ENCODE measurements at places on chromosomes 2 and 18.

DNA sequence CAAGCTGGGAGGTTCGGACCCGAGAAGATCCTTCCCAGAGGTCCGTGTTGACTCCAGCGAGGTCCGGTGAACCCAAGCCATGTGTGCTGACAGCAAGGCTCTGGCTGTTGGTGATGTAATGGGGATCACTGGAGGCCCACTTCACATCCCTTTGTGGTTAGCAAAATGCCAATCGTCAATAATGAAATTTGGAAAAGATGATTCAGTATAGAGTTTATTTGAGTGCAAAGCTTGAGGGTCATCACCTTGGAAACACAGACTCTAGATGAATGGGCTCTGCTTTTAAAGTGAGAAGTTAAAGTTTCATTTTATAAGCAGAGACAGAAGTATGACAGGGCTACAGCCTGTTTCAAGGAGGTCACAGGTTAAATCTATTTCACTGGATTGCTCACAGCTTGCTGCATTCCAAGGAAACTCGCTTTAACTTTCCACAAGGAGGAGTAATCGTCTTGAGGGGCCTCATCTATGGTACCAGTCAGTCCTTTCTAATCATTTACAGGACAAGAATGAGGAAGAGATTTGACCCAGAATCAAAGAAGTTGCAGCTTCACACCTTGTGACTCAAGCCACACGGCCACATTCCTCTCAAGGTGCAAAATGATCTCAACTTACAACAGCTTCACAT, 140.5 kb downstream of the TPO start:
- DNase-seq = no peak

GRCh38 chr2:186713691-186714090, 19.8 kb downstream of the FAM171B start:
- no peak for DNase-seq

DNA sequence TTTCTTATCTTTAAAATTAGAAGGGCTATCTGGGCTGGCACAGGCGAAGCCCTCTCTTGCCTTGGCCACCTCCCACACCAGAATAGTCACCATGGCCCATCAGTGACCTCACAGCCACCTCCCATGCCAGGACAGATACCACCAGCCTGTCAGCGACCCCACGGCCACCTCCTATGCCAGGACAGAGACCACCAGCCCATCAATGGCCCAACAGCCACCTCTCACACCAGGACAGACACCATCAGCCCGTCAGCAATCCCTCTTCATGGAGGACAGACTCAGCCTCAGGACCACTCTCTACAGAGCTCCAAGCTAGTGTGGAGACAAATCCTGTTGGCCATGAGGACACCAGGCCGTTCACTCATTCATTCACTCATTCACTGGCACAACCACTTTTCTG, 74.6 kb downstream of the ASB1 start:
- no peak for DNase-seq

DNA sequence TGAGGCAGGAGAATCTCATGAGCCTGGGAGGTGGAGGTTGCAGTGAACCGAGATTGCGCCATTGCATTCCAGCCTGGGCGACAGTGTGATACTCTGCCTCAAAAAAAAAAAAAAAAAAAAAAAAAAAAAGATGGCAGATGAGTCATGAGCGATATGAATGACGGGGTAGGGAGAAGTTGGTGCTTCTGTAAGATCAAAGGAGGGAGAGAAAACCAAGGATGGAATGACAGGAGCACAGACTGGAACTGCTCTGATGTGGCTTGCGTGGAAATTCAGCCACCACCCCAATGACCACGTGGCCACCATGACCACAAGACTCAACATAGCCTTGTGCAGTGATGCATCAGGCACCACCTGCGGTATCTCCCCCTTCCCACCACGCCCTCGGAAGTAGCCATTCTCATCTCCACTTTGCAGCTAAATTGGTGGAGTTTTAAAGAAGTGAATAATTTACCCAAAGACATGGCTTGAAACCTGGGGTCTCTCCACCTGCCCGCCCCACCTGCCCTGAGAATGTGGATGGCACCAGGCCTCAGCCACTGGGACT, 96.0 kb downstream of the ACKR3 start:
- no peak for DNase-seq
